CD8-positive, alpha-beta memory T cell (primary cell): ENCODE measurements at places on chromosomes 16 and 17. TPM values are rescaled to one million over a fixed set of nuclear protein-coding genes. Genes with fewer than 3 reads are reported as not detected.

GAS2L2 gene
- total RNA-seq: 0.07 TPM

CRHR1 gene
- total RNA-seq: not detected

CD300H gene
- total RNA-seq: not detected

KRTAP9-4 gene
- not detected for total RNA-seq

TPSAB1 gene
- total RNA-seq: not detected

KRTAP4-6 gene
- not detected for total RNA-seq

KARS1 gene
- 291 TPM for total RNA-seq

RNF222 gene
- not detected for total RNA-seq

ACD gene
- 79.1 TPM for total RNA-seq

SYT17 gene
- total RNA-seq: not detected

CHST4 gene
- not detected for total RNA-seq

HP gene
- total RNA-seq: not detected
